ENCODE measurements at places on chromosomes 4 and X.

DNA sequence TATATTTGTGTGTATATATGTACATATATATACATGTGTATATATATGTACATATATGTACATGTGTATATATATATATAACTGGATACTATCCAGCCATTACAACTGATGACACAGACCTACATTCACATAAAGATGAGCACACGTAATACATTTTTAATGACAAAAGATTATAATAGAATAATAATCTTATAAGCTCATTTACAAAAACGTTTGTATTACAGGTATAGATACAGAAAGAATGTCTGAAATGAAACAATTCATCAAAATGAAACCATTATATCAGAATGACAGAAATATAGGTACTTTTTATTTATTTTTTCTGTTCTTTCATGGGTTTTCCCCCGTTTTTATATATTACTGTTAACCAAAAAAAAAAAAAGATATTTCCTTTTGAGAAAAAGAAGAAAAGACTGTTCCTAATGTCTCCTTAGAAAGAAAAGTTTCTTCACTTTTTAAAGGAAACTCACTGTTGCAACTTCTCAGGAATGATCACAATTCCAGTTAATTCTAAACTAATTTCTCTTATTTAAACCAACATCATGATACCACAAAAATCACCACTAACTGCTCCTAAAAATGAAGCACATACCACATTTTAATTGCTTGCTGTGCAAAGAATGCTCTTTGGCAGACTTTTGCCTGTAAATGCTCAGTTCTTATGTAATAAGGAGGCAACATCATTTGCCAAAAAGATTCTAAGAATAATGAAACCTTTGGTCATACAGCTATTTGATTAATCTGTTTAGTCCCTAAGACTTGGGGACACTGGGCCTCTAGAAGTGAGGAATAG is 18.9 kb downstream of the LEF1 start:
- DNase-seq = no peak

DNA sequence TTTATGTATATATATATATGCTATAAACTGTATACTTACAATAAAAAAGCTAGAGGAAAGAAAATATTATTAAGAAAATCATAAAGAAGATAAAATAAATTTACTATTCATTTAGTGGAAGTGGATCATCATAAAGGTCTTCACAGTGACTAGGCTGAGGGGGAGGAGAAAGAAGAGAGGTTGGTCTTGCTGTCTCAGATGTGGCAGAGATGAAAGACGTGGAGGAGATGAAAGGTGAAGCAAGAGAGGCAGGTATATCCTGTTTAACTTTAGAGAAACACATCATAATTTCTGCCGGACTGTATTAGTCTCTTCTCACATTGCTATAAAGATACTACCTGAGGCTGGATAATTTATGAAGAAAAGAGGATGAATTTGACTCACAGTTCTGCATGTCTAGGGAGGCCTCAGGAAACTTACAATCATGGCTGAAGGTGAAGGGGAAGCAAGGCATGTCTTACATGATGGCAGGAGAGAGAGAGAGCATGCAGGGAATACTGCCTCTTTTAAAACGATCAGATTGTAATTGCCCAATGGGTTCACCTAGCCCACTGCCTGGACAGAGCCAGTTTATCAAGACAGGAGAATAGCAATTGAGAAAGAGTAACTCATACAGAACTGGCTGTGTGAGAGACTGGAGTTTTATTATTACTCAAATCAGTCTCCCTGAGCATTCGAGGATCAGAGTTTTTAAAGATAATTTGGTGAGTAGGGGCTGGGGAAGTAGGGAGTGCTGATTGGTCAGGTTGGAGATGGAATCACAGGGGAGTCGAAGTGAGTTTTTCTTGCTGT is 22.1 kb upstream of the RRAGB start:
- DNase-seq = no peak

- DNase-seq = no peak
Observed at GRCh38 chr4:41079881-41080560, 134.3 kb downstream of the APBB2 start.

DNA sequence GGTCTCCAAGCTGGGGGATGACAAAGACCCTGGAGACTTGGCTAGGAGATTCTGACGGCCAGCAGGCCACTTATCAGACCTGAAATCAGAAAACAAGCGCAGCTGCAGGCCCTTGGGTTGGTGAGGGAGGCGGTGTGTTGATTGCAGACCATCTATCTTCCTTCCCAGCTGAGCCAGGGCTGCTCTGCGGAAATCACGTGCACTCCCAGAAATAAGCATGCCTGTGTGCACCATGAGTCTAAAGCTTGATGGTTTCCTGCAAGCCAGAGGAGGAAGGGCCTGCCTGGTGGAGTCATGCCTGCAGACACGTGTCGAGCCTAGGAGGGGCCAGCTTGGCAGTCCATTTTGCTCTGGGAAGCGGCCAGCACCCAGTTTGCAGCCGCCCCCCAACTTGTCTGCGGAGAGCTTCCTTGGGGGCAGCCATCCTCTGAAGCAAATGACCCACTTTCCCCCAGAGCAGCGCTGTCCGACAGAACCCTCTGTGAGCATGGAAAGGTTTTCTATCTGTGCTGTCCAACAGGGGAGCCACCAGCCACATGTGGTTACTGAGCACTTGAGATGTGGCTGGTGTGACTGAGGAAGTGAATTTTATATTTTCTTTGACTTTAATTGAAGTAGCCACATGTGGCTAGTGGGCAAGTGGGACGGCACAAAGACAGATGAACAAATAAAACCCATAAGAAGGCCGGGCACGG is 175.7 kb upstream of the BCOR start:
- no peak for DNase-seq
